Stimulated activated CD4-positive, alpha-beta T cell treated with anti-CD3 and anti-CD28 coated beads, Interleukin-4, amount 100 ng/mL, for 24 hours (primary cell): ENCODE measurements at places on chromosomes 7 and 10.

GRCh38 chr7:143248761-143249354 is 14.4 kb upstream of the GSTK1 start:
- DNase-seq, result no peak

GRCh38 chr7:155705623-155706360 is 61.3 kb downstream of the RBM33 start:
- DNase-seq, result no peak

GRCh38 chr7:116679500-116679899 is 7.5 kb downstream of the MET start:
- no peak for DNase-seq

GRCh38 chr7:29370531-29371314 is 176.1 kb downstream of the CHN2 start:
- DNase-seq, result no peak

GRCh38 chr10:92894081-92894655 is 45.8 kb downstream of the EXOC6 start:
- no peak for DNase-seq

GRCh38 chr7:1419688-1420087 is 39.6 kb downstream of the MICALL2 start:
- no peak for DNase-seq

DNA sequence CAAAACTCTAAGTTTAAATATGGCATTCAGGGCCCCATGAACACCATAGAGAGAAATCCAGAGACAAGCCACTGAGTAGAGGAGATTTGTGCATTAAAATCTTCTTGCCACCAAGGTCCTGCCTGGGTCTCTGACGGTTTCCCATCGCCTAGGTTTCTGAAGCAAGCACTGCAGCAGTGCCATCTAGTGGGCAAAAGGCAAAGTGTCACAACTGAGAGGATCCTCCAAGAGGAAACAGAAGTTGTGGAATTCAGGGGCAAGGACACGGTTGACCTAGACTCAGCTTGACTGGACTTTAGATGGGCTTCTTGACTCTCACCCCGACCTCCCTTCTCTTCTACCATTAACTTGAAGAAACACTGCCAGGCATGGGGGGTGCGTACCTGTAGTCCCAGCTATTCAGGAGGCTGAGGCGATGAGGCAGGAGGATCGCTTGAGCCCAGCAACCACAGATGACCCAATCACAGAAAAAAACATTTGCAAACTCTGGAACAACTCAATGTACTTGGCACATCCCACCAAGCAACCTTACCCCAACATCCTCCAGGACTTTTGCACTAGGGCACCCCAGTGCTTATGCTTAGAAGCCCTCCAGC is 604.1 kb downstream of the GALNT17 start:
- DNase-seq, result peak; percentile 40

GRCh38 chr7:24010495-24010894 is 273.5 kb upstream of the NPY start:
- no peak for DNase-seq

- DNase-seq, result no peak
Measured at GRCh38 chr7:54084340-54084739, 457.8 kb upstream of the VSTM2A start.

- no peak for DNase-seq
Measured at GRCh38 chr10:69662901-69663300, 32.9 kb downstream of the FAM241B start.

DNA sequence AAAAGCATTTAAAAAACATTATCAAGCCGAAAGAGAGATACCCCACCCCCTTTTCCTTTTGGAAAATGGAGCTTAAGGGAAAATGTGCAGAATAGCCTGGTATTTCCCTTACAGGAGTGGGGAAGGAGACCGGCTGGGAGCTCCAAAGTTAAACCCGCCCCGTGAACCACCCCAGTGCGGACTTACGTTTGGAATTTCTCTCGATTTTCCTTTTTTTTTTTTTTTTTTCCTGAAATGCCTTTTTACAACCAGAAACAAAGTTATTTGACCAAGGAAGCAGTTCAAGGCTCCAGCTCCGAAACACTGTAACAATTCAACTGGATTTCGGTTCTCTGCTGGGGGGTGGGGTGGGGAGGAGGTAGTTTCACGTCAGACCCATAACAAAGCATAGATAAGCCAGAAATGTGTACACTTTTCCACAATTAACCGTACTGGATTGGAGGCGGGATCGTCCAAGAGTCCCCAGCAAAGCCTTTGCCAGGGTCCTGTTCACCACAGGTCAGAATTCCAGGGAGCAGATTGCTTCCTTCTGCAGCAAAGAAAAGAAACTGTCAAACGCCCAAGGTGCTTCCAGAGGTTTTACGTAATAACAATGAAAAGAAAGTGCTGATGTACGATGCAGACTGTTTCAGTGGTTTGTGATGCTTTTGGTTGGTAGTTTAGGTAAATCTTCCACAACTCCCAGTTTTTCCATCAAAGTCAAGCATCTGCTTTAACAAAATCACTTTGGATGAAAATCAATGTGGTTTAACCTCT is 6.7 kb downstream of the SKIDA1 start:
- no peak for DNase-seq

- DNase-seq, result no peak
Measured at GRCh38 chr10:14294347-14295059, 36.2 kb downstream of the FRMD4A start.

DNA sequence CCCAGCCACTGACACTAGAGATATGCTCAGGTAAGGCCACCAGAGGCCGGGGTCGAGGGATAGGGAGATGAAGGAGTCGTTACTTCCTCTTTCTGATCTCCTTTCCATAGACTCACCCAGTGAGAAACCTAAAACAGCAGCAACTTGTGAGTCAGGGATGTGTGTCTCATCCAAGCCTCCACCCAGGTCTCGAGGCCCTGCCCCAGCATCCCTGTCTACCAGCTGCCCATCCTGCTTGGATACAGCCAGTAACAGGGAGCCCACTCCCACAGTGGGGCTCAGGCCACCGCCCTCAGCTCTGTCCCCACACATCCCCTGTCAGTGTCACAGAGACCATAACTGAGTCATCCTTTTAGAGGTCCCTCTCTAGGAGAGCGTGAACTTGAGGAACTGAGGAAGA is 49.6 kb upstream of the CHST15 start:
- DNase-seq, result no peak

- no peak for DNase-seq
Measured at GRCh38 chr7:140144821-140145220, 32.0 kb downstream of the KDM7A start.

DNA sequence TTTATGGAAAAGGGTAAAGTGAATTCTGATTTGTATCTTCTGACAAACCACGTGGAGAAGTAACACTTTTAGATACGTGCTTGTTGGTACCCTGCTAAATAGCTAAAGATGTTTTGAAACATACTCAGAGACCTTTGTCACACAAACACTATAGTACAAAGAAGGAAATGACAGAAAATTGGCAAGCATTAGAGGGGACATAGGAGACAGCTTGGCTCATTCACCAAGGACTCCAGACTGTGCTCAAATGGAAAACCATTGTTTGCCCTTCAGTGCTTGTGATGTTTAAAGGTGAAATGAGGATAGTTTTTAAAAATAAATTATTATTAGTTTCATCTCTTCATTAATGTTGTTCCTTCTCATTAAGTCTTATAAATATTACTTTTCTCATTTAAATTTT is 34.0 kb upstream of the CD36 start:
- no peak for DNase-seq

GRCh38 chr7:66920256-66920655 is 769 bp upstream of the TMEM248 start:
- no peak for DNase-seq

DNA sequence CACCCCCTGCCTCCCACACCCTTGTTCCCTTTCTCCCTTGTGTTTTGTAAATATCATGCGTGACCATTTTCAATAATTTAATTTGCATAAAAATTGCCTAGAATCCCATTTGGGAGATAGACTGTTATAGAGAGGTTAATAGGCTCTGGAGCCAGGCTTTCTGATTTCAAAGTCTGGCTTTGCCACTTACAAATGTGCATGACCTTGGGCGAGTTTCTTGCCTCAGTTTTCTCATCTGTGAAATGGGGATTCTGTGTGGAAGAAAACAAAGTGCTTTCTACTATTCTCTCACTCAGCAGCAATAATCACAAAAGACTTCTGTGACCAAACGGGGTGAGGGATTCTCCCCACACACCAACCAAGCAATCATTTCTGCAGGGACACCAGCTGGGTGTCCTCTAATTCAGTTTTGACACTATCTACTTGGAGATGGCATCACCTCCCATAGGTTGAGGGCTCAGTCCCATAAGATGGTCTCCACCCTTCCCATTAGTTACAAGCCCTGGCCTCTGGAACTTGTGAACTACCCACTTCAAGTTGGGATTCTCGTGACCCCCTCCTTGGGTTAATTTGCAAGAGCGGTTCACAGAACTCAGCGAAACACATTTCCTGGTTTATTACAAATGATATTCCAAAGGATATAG is 3.5 kb upstream of the ZNF22 start:
- no peak for DNase-seq

GRCh38 chr7:67595431-67596180 is 599.0 kb downstream of the TYW1 start:
- DNase-seq, result no peak

- no peak for DNase-seq
Measured at GRCh38 chr10:84845628-84846261, 517.4 kb downstream of the CCSER2 start.

- DNase-seq, result no peak
Measured at GRCh38 chr10:60629332-60629731, 148.9 kb upstream of the CDK1 start.

DNA sequence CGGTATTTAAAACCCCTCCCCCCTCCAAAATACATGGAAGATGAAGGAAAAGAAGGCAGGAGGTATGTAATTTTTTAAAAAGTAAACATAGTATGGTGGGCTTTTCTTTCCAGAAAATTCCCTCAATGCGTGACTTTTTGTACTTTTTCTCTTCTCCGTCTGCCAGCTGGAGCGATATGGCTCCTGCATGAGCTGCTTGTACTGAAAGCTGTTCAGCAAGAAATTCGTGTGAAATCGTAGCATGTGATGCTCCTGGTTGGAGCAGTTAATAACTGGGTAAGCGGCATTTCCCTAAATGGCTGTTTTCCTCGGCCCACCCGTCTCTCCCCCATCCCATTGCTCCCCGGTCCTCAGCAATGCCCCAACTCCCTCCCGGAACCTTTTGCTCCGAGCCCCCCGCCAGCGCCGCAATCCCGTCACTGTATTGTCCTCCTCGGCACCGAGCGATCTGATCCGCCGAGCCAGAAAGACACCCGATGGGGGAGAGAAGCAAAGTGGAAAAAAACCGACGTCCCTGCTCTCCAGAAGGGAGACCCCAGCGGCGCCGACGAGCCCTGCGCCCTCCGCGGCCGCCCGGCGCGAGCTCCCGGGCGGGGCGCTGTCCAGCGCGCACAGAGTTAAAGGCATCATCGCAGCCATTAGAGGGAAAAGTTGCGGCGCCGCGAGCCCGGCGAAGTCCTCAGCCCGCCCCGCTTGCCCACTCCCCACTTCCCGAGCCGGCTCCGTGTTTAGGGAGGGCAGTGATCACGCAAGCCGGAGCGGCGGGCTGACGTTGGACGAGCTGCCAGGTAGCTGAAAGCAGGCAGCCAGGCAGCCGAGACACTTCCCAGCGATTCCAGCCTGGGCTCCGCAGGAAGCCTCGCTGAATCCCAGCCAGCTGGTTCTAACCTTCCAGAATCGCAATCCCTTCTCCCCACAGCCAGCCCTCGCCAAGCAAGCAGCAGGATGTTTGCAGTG is at the start of gene VSTM2A:
VSTM2A (plus strand) TSS at position 707 of the 957 bp plus-strand sequence. CDS start 356 bp downstream, outside the sequence.
- no peak for DNase-seq

DNA sequence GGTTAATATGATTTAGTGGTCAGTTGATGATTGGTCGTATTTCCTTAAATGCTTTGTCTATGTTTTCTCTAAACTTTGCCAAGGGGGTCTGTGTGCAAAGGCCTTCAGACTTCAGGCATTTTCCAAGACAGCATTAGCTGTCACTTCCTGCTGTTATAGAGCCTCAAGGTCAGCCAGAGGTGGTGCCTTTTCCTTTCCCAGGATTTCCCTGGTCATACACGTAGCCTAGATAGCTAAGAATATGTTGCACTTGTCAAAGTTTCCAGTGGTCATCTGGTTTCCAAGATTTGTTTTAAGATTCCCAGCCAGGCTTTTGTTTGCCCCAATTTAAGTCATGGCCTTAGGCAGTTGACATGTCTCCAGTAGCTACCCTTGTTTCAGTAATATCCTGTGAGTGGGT is 133.2 kb upstream of the IGFBP3 start:
- DNase-seq, result no peak

DNA sequence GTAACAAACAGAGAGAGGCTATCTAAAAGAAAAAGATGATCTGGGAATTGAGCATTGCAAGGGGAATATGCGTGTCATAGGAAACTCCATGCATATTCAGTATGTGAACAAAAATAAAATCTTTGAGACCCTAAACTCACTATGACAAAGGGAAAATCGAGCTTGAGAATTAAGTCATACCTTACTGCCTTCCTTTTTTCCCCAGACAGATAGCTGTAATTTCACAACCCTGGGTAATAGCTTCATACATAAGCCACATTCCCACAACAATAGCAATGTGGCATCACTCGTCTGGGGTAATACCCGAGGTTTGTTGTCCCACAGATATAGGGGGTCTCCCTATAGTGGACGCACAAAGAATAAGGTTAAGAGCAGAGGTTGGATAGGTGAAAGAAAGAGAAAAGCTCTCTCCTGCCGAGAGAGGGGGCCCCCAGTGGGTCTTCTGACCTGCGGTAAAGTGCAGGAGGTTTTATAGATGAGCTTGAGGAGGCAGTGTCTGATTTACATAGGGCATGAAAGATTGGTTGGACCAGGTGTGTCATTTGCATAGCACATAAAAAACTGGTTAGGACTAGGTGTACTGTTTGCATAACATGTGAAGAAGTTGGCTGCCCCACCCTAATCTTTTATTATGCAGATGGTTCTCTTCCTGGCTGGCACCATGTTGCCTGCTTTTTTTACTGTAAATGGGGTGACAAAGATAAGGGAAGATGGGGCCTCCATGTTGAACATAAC is 11.6 kb downstream of the CYP3A43 start:
- DNase-seq, result no peak
